Activated naive CD4-positive, alpha-beta T cell treated with anti-CD3 and anti-CD28 coated beads for 36 hours (primary cell): ENCODE measurements at places on chromosomes 2 and 18. TPM values are rescaled to one million over a fixed set of nuclear protein-coding genes. Genes with fewer than 3 reads are reported as not detected.
A peak's percentile ranks its signal among the peaks of the same experiment; 100 is the strongest.

Gene NT5C1B
- not detected for total RNA-seq

Gene SKOR2
- total RNA-seq = not detected

GRCh38 chr2:63300835-63301234 is 250.2 kb downstream of the OTX1 start:
- peaks cover 44% of the 10 kb centered on the region for H3K36me3 ChIP-seq
- H3K4me1 ChIP-seq = no peaks in the 10 kb centered on the region
- peak; percentile 8 for DNase-seq
- H3K27me3 ChIP-seq = no peaks in the 10 kb centered on the region

GRCh38 chr2:168852481-168852880 is 37.7 kb downstream of the SPC25 start:
- H3K27ac ChIP-seq = no peak overlapping the region
- H3K4me3 ChIP-seq = no peak overlapping the region
- no peaks in the 10 kb centered on the region for H3K27me3 ChIP-seq
- H3K4me1 ChIP-seq = no peaks in the 10 kb centered on the region
- DNase-seq = no peak

Gene ACVR1C
- 3.6 TPM for total RNA-seq

- no peak overlapping the region for H3K4me3 ChIP-seq
- H3K4me1 ChIP-seq = peaks cover 16% of the 10 kb centered on the region
- no peak for DNase-seq
- H3K36me3 ChIP-seq = no peaks in the 10 kb centered on the region
Measured at GRCh38 chr2:15976354-15976753, 36.0 kb downstream of the MYCN start.

Gene C2orf66
- total RNA-seq = not detected

GRCh38 chr18:79951545-79952455 is at the start of gene SLC66A2:
Gene SLC66A2 (minus strand): TSS chr18:79951653. CDS start chr18:79950926, 727 bp downstream.
- peak; percentile 94 for DNase-seq
- peak within 1 kb of the TSS; percentile 55 for H3K27ac ChIP-seq
- H3K27me3 ChIP-seq = no peaks in the 10 kb centered on the region
- H3K4me1 ChIP-seq = peaks cover 31% of the 10 kb centered on the region
- H3K4me3 ChIP-seq = peak within 1 kb of the TSS; percentile 78
- H3K36me3 ChIP-seq = peaks cover 8% of the 10 kb centered on the region

- no peak overlapping the region for H3K27ac ChIP-seq
- H3K4me3 ChIP-seq = no peak overlapping the region
- no peak for DNase-seq
- no peaks in the 10 kb centered on the region for H3K27me3 ChIP-seq
- H3K4me1 ChIP-seq = peaks cover 28% of the 10 kb centered on the region
Measured at GRCh38 chr2:190858817-190859216, 21.8 kb upstream of the GLS start.

Gene RNF125
- 11.4 TPM for total RNA-seq

Gene CROCC2
- total RNA-seq = not detected

DNA sequence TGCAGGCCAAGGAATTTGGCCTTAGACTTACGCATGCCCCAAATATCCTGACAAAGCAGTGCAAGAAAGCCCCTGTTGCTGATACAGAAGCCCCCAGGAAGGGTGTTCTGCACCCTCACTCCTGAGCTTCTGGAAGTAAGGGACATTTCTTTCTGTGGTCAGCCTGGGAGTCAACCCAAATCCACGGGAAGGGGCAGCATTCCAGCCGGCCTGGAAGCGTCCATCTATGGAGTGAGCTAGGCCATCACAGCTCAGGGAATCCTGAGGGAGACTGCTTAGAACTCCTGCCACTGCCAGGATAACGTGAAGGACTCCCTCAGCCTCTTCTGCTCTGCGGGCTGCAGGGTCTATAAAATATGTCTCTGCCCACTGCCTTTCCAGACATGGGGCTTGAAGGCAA is 173.9 kb downstream of the ANAPC1 start:
- no peaks in the 10 kb centered on the region for H3K36me3 ChIP-seq
- H3K27ac ChIP-seq = no peak overlapping the region
- no peak overlapping the region for H3K4me3 ChIP-seq
- DNase-seq = no peak
- H3K4me1 ChIP-seq = peaks cover 22% of the 10 kb centered on the region

Gene TEKT4
- total RNA-seq = not detected

DNA sequence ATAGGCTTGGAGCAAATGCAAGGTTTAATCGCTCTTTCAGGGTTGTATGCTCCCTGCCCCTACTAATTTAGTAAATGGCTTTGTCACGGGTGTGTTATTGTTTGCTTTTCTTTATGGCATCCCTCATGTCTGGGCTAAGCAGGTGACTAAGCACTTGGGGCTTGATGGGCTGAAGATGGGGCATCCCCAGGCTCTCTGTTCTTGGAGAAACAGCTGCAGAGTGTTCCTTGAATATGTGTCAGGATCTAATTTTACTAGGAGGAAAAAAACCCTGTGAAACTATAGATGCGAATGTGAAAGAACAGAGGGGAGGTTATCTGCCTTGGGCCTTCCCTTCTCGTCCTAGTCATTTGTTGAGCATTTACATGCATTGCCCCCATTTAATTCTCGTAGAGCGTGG is 94.7 kb upstream of the TAF1B start:
- H3K4me3 ChIP-seq = no peak overlapping the region
- no peaks in the 10 kb centered on the region for H3K27me3 ChIP-seq
- peaks cover 26% of the 10 kb centered on the region for H3K4me1 ChIP-seq
- no peak overlapping the region for H3K27ac ChIP-seq

DNA sequence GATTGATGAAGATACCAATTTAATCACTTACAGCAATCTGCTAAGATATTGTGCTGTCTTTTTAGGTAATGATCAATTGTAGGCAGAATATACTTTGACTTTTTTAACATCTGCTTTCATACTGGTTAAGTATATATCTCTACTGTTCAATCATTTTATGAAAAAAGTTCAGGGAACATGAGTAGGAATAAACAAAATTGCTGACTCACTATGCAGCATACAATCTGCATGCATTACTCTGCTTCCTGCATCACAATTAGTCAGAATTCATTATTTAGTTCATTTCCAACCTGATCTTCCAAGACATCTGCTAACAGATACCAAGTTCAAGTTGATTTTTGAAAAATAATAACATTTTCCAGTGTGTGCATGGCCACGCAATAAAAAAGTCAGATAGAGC is 1430.4 kb upstream of the LRRTM1 start:
- no peak overlapping the region for H3K4me3 ChIP-seq
- H3K27ac ChIP-seq = no peak overlapping the region
- DNase-seq = no peak
- no peaks in the 10 kb centered on the region for H3K36me3 ChIP-seq
- H3K4me1 ChIP-seq = no peaks in the 10 kb centered on the region

- H3K36me3 ChIP-seq = peaks cover 17% of the 10 kb centered on the region
- H3K4me3 ChIP-seq = no peak overlapping the region
- H3K4me1 ChIP-seq = peaks cover 57% of the 10 kb centered on the region
- H3K27me3 ChIP-seq = no peaks in the 10 kb centered on the region
Measured at GRCh38 chr18:77086656-77087392, 45.8 kb downstream of the MBP start.

DNA sequence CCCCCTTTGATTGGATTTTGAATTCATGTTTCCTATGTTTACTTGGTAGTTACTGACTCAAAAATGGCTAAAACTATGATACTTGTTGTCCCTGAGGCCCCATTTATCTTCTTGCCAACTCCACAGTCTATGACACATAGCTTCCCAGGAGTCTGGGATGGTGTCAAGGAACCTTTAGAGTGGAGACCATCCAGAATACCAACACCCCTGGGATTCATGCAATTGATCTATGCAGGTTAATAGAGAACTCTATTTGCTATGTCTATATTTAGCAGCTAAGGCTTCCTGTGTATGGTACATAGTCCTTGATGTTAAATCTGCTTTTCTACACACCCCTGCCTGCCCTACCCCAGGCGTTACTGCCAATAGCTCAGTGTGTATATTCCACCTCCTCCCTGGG is 218.5 kb upstream of the HDAC4 start:
- H3K36me3 ChIP-seq = peaks cover 3% of the 10 kb centered on the region
- no peak overlapping the region for H3K4me3 ChIP-seq
- peaks cover 11% of the 10 kb centered on the region for H3K4me1 ChIP-seq
- DNase-seq = no peak

Gene GALNT13
- not detected for total RNA-seq
